Stimulated activated CD4-positive, alpha-beta T cell treated with anti-CD3 and anti-CD28 coated beads, Interleukin-2, amount 100 ng/mL, for 24 hours (primary cell): ENCODE measurements at places on chromosomes 4 and X.

- DNase-seq, result no peak
Measured at GRCh38 chrX:101208152-101208905, 11.3 kb upstream of the DRP2 start.

DNA sequence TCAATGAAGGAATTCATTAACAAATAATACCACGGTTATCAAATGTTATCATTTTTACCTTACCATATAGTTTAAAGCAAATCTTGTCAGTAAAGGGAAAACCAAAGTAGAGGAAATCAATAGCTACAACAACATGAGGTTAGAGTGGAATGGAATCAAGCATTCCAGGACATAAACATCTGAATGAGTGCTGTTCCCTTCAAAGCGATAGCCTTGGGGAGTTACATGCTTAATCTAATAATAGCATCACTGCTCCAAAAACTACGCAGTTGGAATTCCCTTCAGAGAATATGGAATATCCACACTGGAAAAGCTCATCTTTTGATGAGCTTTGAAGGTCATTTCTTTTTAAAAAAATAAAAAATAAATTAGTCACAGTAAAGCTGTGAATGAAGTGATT lies 31.2 kb downstream of the PDE5A start:
- no peak for DNase-seq

DNA sequence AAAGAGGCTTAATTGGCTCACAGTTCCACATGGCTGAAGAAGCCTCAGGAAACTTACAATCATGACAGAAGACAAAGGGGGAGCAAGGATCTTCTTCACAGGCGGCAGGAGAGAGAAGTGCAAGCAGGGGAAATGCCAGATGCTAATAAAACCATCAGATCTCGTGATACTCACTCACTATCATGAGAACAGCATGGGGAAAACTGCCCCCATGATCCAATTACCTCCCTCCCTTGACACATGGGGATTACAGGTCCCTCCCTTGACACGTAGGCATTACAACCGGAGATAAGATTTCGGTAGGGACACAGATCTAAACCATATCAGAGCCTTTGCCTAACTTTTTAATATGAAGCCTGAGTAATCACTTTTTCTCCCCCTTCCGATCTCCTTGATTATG lies 43.7 kb upstream of the MAPK10 start:
- DNase-seq, result no peak

GRCh38 chr4:3079694-3080123 lies 5.2 kb downstream of the HTT start:
- no peak for DNase-seq

- DNase-seq, result no peak
Measured at GRCh38 chr4:74933562-74934015, 673 bp downstream of the PARM1 start.

GRCh38 chrX:45771114-45771513 lies 570.4 kb upstream of the DIPK2B start:
- no peak for DNase-seq

- DNase-seq, result no peak
Measured at GRCh38 chr4:7988437-7988836, 48.8 kb upstream of the AFAP1 start.

DNA sequence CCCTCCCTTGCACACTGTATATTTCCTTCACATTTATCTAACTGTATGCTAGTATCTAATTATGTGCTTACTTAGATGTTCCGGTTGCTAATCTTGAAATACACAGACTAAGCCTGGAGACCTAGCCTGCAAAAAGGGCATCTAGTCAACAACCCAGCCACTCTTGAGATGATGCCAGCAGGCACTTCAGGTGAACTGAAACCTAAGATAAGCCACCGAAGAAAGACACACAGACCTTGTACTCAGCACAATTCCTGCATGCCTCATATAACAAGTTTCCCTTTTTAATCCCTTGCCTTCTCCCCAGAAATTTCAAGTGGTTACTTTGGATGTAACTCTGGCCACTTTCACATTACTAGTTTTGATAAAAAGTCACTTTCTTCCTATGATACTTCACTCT lies 2506.6 kb downstream of the ARAP2 start:
- DNase-seq, result no peak

- no peak for DNase-seq
Measured at GRCh38 chrX:109733613-109734083, 591 bp upstream of the ACSL4 start.

DNA sequence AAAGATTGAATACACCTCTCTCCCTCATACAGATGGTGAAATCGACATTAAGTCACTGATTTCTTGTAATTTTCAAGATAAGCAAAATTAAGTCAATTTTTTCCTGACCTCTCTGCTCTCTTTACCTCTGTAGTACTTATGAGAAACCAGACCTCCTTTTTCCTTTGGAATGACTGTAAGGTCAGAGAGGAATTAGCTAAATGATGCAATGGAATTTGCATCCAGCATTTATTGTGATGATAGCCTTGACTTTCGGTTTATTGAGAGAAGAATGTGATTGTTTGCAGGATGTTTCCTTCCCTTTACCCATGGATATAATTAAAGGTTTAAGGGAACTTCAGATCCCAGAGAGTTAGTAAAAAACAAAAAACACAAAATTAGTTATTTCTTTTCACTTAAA lies 22.4 kb downstream of the STK26 start:
- DNase-seq, result no peak

GRCh38 chr4:28772066-28772465 lies 1911.4 kb downstream of the STIM2 start:
- no peak for DNase-seq

DNA sequence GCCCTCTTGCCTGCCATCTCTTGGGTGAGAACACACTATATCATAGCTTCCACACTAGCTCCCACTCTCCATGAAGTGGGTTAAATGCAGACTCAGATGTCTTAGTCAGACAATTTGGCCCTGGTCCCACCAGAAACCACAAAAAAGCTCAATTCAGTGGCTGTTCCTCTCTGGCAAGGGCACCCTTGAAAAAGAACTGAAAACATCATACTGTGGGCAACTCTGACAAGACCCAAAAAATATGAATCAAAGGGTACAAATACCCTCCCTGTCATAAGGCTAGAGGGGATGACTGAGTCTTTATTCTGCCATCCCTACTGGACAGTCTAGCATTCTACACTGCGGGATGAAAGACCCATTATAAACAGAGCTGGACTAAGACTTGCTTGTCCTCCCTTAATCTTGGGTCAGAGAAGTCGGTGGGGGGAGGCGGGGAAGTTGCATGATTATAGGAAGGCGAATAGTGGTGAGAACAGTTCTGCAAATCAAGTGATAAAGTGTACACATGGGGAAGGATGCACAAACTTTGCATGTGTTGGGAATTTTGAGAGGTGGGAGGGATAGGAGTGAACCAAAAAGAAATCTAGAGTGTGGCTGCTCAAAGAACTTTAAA lies 172.1 kb downstream of the OPHN1 start:
- DNase-seq, result no peak

DNA sequence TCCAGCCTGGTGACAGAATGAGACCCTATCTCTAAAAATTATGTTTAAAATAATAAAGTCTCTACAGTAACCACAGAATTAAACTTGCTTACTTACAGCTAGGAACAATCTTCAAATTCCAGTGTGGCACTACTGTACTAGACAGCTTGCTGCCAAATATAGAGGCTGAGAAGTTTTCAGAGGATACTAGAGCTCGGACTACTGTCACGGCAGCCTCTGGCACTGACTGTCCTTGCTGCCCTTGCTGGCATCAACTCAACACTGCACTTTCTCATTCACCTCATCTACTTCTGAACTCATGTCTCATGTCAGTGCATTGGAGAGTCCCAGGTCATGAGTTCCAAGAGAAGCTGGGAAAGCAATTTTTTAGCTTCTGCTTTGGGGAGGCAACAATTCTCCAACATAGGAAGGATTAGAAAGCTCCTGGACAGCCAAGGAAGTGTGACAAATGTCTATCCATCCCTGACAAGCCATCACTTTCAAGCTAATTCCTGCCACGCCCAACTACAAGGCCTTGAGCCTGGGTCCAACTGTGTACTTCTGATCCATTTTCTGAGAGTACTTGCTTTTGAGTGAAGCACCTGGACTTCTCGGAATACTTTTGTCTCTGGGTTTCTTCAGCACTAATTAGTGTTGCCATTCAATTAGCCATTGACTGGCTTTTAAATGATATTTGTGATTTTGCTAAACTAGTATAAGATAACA lies 98.6 kb upstream of the NR3C2 start:
- DNase-seq, result no peak

DNA sequence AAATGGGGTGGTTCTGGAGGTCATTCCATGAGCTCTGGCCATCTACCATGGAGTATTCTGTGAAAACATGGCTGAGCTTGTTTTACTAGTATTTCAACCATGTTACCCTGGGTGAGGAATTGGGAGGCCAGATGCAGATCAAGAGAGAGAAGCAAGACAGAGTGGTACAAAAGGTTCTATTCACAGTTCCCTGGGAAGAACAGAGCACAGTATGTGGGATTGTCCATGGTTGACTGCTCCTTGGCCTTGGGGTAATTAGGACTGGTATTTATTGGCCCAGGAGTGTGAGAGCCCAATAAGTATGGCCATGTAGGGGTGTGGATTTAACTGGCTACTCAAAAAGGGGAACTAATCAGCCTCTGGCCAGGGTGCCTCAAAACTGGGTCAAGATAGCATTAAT lies 239.7 kb upstream of the GATB start:
- no peak for DNase-seq

GRCh38 chrX:50067435-50068284 lies 133.1 kb downstream of the AKAP4 start:
- DNase-seq, result no peak

DNA sequence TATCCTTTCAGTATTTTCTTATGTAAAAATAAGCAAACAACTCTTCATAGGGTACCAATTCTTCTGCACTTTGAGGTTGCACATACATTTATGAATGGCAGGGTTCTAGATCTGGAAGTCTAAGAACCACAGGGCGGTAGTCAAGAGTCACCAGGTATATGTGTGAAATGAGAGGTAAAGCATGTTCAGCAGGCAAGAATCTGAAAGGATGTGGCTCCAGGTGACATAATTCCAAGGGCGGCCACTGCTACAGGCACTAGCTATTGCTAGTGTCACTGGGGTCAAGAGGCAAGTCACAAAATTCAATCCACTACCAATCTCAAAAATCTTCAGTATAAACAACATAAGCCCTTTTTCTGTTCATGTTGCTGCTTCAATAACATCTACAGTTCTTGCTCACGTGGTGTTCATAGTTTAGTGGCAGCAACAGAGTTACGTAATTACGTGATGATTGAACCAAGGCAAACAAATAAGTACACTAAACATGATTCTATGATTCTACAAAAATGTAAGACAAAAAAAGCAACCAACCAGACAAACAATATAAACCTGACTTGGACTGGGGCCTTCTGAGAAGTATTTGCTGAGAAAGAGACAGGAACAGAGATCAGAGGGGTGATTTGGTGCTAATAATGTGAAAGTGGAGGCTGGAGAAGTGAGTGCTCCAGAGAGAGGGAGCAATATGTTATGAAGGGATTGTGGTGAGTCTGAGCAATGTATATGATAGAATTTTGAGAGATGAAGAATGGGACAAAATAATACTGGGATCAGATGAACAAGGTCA lies 101.7 kb downstream of the NAA11 start:
- no peak for DNase-seq

DNA sequence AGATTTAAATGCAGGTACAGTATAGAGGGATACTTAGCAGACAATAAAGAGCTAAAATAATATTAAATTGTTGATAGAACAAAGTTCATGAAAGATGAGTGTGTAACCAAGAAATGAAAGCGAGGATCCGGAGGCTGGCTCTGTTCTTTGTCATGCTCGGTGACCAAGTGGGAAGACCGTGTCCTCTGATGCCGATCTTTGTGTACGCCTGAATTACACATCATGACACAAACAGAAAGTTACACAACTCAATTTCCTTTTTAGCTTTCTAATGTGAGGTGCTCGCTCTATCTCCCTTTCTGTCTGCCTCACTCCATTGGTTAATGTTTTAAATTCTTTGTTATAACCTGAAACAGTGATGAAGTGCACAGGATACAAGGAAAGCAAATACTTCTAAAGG lies 114.8 kb upstream of the NEIL3 start:
- DNase-seq, result no peak

GRCh38 chr4:111404673-111405072 lies 740.6 kb upstream of the FAM241A start:
- DNase-seq, result no peak

GRCh38 chr4:84232309-84233095 lies 266.6 kb downstream of the NKX6-1 start:
- DNase-seq, result no peak

- DNase-seq, result no peak
Measured at GRCh38 chr4:147355847-147356246, 125.0 kb upstream of the EDNRA start.

DNA sequence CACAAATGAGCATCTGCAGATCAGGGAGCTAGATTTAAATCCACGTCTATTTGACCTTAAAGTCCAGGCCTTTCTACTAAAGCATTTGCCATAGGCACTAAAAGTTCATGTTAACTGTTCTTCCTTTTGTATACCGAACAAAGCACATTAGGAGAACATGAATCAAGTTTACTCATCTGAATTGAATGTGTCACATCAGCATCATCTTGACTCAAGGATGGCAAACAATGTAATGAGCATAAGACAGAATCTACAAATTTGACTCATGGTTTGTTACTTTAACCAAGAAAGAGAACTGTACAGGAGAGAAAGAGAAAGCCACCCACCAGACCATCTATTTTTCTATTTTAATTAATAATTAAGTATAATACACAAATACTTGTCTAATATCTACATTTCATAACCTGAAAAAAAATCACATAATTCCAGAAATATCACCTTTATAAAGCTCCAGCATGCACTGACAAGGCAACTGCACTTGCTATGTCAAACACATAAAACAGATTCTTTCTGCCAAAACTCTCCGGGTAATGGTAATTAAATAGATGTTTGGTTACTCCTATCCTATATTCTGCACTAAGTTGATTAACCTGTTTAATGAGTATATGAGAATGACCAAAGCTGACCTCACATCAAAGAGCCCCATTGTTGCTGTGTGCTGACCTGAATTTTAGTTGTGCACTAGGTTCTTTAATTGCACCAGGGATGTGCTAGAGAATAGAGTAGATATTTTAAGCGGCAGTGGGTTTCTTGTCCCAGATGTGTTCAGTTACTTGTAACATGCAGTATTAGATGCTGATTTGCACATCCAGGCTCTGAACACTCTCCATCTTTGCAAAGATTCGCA lies 42.5 kb upstream of the LEF1 start:
- DNase-seq, result no peak

- no peak for DNase-seq
Measured at GRCh38 chrX:2676794-2677675, 14.1 kb upstream of the CD99 start.
